ENCODE measurements at places on chromosomes 4 and X. TPM values are rescaled to one million over a fixed set of nuclear protein-coding genes. Genes with fewer than 3 reads are reported as not detected.

Gene NXT2
- 9.9 TPM for total RNA-seq

Gene NPY2R
- total RNA-seq: not detected

Gene FGFRL1
- 13.2 TPM for total RNA-seq

Gene SORCS2
- total RNA-seq: 3.4 TPM

Gene MAGEA2
- total RNA-seq: 0.27 TPM

Gene SORBS2
- 1.0 TPM for total RNA-seq

Gene CD38
- total RNA-seq: 12.5 TPM

Gene ZNF674
- total RNA-seq: 3.4 TPM

Gene ZNF718
- 0.55 TPM for total RNA-seq

Gene DMRTC1
- total RNA-seq: not detected

Gene MAGEB2
- not detected for total RNA-seq

Gene KIAA1210
- total RNA-seq: not detected

Gene HSPA4L
- 7.0 TPM for total RNA-seq

Gene METTL14
- total RNA-seq: 18.2 TPM

Gene FGFBP1
- total RNA-seq: 3.9 TPM

Gene SATL1
- not detected for total RNA-seq

Gene BEND2
- total RNA-seq: not detected

Gene STK32B
- total RNA-seq: 14.9 TPM

Gene STARD8
- 1.7 TPM for total RNA-seq

Gene MMGT1
- total RNA-seq: 19.2 TPM

Gene TENM3
- 0.86 TPM for total RNA-seq

Gene DCAF4L1
- 0.19 TPM for total RNA-seq

Gene CCKAR
- total RNA-seq: not detected

Gene IBSP
- total RNA-seq: not detected

Gene FREM3
- total RNA-seq: not detected

Gene CASP3
- total RNA-seq: 21.7 TPM

Gene SOWAHD
- total RNA-seq: not detected

Gene BMX
- not detected for total RNA-seq

Gene NRK
- total RNA-seq: not detected

Gene H2BW2
- total RNA-seq: not detected

Gene CXCL3
- 4.8 TPM for total RNA-seq

Gene IL21
- not detected for total RNA-seq

Gene POF1B
- 2.7 TPM for total RNA-seq

Gene PNMA6A
- total RNA-seq: 3.7 TPM

Gene OCRL
- total RNA-seq: 24.8 TPM

Gene BMPR1B
- 4.8 TPM for total RNA-seq

Gene IRS4
- total RNA-seq: not detected

Gene SASH3
- total RNA-seq: not detected

Gene RASSF6
- 0.72 TPM for total RNA-seq

Gene IGBP1
- 63.7 TPM for total RNA-seq

Gene STS
- 2.2 TPM for total RNA-seq

Gene TMEM144
- 3.1 TPM for total RNA-seq

Gene CXCL1
- 6.0 TPM for total RNA-seq

Gene ODAPH
- total RNA-seq: not detected

Gene FNIP2
- 5.0 TPM for total RNA-seq

Gene HAND2
- total RNA-seq: 0.65 TPM

Gene DCLK2
- 9.7 TPM for total RNA-seq

Gene TMEM31
- total RNA-seq: not detected

Gene CCSER1
- not detected for total RNA-seq

Gene GAGE12F
- not detected for total RNA-seq

Gene FAT1
- total RNA-seq: 152 TPM

Gene ZNF711
- 0.84 TPM for total RNA-seq

Gene FAM53A
- 0.68 TPM for total RNA-seq

Gene MAGEB6B
- total RNA-seq: not detected

Gene VEGFC
- total RNA-seq: 10.5 TPM

Gene KIAA0232
- 15.1 TPM for total RNA-seq

Gene TKTL1
- not detected for total RNA-seq

Gene OCIAD1
- total RNA-seq: 133 TPM

Gene PHEX
- 0.34 TPM for total RNA-seq
